ENCODE measurements at places on chromosomes 11 and 22. TPM values are rescaled to one million over a fixed set of nuclear protein-coding genes. Genes with fewer than 3 reads are reported as not detected.

GRCh38 chr11:1840780-1841480 lies 2.1 kb downstream of the TNNI2 start:
- no peak for DNase-seq

DNA sequence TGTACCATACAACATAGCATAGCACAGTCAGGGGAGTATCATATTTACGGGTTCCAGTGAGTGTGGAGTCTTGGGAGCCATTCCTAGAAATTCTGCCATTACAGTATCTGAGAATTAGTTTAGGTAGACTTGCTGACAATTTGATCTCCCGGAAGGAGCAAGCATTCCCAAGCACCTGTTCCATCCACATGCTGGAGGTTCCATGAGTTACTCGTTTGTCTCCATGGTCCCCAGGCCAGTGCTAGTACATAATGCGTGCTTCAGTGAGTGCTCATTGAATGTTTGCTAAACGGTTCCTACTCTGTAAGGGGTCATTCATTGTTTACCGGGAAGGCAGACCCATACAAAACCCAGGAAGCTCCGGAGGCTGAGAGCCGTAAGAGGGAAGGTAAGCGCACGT lies 27.4 kb upstream of the MYOD1 start:
- no peak for DNase-seq

- no peak for DNase-seq
Measured at GRCh38 chr11:86559311-86559945, 113.0 kb downstream of the ME3 start.

- DNase-seq, result no peak
Measured at GRCh38 chr11:11966354-11966741, 42.1 kb downstream of the DKK3 start.

The GAL3ST1 gene
- polyA plus RNA-seq, result 7.3 TPM

All from left lung (tissue), 14 donors.